Right renal pelvis (tissue), 4 donors: ENCODE measurements at places on chromosomes 5 and 9.

GRCh38 chr9:92504881-92505280, 22.6 kb upstream of the ASPN start:
- no peak for DNase-seq

GRCh38 chr5:1507014-1507375, 16.8 kb downstream of the LPCAT1 start:
- no peak for DNase-seq

DNA sequence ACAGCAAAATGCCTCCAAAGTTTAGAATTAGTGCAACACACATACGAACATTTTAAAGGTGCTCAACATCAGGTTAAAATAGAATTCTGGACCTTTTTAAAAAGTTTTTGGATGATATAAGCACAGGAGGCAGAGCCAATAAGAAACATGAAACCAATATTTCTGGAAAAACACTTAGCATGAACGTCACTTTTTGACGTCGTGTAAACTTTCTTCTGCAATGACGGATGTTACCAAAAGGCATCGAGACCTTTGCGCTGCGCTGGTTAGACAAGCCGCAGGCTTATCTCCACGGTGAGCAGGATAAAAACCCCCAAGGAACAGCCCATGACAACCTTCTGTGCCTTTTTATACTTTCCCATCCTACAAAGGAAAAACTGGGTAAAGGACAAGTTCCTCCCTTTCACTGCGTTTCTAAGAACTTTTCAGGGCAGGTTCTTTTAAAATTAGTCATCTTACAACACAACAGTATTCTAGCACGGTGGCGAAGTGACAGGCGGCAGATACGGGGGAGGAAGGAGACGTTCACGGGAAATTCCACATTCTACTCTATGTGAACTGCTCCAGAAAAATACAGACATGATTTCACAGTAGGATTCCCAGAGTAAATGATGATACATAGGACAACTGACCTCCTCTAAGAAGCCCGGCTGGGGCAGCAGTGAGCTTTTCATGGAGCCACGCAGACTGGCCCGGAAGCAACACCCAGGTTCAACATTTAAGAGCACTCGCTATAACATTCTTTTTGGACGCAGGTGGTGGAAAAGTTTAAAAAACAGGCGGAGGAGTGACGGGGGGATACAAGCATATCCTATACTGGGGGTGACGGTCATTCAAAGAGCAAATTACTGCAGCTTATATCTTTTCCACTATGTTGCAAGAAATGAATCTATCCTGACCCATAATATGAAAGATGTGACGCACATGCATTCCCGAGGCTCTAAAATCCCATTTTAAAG, 52.4 kb downstream of the USP20 start:
- no peak for DNase-seq

DNA sequence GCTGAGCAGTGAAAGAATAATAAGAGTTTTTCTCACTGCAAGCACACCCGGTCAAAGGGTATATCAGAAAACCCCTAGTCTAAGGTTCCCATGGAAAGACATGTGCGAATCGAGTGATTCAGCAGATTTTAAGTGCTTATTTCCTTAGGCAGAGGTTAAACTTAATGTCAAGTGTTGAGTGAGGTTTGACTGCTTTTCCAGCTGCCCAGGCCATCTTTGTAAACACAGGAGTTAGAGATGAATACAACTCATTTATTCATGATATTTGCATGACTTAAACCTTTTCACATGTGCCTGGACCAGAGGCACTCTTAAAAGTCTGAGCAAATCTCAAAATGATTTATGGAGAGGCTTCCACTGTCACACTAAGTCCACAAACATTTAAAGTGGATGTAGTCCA, 137.8 kb upstream of the RGMB start:
- DNase-seq, result no peak

DNA sequence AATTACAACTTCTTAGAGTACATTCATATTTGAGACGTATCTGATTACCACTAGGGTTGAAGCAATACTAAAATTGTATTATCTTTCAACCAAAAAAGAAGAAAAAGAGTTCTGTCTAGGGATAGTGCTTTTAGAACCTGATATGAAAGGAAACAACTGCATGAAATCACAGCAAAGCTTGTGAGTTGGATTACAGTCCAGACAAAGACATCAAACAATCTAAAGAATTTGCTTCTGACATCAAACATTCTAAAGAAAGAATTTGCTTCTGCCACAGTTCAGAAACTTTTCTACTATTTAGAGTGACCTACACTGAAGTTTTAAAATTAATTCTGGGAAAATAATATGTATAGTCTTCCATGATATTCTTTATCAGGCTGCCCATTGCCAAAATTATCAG, 1141.1 kb upstream of the ACO1 start:
- DNase-seq, result no peak

DNA sequence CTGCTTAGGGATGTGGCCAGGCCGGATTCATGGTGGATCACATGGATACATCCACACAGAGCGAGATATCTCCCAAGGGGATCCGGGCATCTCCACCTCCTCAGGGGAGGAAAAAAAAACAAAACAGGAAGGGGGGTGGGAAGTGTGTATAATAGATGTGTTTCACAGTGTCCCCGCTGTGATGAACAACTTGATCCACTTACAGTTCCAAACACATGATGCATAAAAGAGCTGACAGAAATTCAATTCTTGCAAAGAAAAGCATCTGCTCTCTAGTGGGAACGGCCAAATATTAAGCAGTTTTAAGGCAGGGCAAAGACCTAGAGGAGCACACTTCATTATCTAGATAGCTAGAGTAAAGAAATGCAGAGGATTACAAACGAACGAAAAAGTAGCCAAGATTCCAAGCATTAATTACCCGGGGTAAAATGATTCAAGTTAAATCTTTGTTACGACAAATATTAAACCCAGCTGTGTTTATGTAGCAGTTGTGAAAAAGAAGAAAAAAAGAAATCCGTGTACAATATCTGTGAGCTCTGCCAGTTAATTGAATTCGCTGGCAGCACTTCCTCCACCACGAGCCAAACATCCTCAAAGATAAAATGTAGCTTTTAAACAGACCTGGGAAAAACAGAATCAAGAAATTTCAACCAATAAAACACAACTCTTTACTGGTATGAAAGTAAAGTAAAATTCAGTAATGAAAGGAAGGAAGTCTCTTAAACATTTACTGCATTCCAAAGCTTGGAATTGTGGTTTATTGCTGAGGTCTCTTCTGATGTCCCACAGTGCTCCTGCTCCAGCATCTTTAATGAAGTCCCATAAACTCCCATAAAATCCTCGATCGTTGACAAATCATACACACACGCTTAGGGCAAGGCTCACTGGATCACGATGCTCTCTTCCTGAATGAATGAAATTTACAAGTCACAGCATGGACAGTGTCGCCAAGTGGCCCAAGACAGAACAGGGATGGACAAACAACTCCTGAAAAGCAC, 213.0 kb downstream of the CRB2 start:
- peak; percentile 43 for DNase-seq

- no peak for DNase-seq
Measured at GRCh38 chr9:129381481-129381957, 203.5 kb upstream of the IER5L start.

DNA sequence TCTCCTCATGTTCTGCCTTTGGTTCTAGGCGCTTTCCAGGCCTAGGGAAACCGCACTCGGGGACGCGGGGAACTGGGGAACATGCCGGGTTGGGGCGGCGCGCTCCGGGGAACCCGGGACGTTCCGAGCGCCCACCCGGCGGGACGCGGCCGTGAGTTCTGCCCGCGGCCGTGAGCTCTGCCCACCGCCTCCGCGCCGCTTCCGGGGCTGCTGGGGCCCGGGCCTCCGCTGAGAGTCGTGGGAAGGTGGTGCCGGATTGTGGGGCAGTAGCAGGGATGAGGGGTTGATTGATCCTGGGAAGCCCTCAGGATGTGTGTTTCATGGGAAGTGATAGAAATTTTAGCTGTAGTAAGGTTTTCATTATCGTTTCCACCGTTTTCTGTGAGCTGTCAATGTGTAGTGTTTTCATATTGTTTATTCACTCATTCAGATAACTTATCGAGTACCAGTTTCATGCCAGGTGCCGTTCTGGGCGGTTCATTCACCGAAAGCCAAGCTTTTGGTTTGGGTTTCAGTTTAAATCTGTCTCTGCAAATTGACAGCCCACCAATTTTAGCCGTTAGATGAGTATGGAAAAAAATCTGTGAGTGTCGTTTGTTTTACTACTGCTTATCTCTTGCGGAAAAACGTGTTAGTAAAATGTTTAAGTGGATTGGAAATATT, 657 bp downstream of the MTRR start:
- no peak for DNase-seq

DNA sequence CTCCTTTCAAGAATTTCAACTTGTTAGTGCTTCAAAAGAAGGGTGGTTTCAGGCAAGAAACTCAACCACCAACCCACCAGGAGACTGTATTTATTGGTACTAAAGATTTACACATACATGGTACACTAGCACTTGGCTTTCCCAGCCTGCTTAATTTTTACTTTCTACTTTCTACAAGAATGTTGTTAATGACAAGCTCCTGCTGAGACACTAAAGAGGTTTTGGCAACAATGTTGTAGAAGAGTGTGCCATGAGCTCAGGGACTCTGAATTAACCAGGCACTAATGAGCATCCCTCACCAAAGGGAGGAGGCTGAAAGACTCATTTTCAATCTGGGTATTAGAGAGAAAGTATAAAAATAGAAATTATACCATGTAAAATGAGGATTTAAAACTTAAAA, 195.0 kb downstream of the KIAA0825 start:
- DNase-seq, result no peak

DNA sequence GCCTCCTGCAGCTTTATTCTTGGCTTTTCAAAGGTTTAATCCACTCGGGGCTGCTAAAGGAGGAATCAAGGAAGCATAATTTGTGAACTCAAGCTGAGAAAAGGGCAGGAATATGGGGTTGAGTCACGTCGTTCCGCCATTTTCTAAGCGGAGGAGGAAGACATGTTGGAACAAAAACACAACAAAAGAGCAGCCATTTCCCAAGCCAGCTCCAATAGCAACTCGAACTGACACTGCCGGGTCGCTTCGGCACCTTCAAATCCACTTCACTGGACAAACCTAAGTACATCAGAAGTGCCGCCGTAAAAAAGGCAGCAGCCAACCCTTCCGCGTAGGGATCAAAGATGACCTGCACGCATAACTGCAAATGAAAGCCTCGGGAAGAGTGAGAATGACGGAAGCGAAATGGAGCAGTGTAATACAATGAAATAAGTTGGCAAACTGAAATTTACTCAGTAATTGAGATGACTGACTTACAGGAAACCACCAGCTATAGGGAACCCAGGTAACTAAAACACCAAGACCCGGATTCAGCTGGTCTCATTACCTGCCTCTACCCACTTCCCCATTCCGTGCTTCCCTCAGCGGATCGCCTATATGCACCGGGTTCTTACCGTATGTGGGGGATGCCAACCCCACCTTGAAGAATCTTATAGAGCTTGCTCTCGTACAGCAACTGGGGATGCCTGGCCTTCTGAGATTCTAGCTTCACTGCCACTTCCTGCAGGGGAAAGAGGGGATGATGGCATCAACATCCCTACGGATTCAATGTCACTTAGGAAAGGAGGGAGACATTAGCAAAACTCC, 1.6 kb downstream of the CSNK1A1 start:
- DNase-seq, result no peak

- DNase-seq, result no peak
Measured at GRCh38 chr9:83430681-83431080, 107.5 kb downstream of the FRMD3 start.

DNA sequence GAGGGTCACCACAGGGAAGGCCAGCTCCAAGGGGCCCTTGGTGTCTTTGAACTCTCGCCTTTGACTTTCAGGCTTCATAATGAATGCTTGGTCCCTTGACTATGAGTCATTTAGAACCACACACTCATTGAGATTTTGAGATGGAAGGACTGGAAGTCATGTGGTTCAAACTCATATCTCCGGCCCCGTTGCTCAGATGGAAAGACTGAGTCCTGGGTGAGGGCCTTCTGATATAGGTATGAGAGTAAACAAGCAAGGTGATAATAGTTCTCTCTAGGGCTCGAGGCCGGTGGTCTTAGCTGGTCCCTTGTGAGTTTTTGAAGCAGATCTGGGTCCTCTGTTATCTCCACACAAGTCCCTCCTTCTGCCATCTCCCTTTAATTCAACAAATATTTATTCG, 210.6 kb downstream of the PAX5 start:
- DNase-seq, result no peak

GRCh38 chr5:68348447-68349222, 133.1 kb downstream of the PIK3R1 start:
- no peak for DNase-seq

GRCh38 chr5:95652849-95653248, 6.3 kb downstream of the RFESD start:
- DNase-seq, result no peak

- DNase-seq, result no peak
Measured at GRCh38 chr5:59562756-59563389, 330.7 kb downstream of the PDE4D start.
